Left renal pelvis (tissue), 4 donors: ENCODE measurements at places on chromosomes 6 and 20. TPM values are rescaled to one million over a fixed set of nuclear protein-coding genes. Genes with fewer than 3 reads are reported as not detected.

ETV7 gene
- polyA plus RNA-seq: 0.11 TPM

LRRC73 gene
- polyA plus RNA-seq: 0.25 TPM

KCNQ2 gene
- polyA plus RNA-seq: 1.9 TPM

IPCEF1 gene
- polyA plus RNA-seq: 3.1 TPM

IL20RA gene
- 1.6 TPM for polyA plus RNA-seq

TCP11 gene
- 1.6 TPM for polyA plus RNA-seq

SNAP25 gene
- polyA plus RNA-seq: 9.6 TPM

SPATA25 gene
- polyA plus RNA-seq: 7.8 TPM

TFAP2D gene
- polyA plus RNA-seq: not detected

EYA2 gene
- 1.8 TPM for polyA plus RNA-seq

GRCh38 chr20:60052322-60052721, 94.1 kb downstream of the CDH26 start:
- no peak for DNase-seq

GRCh38 chr6:116265041-116265829, 11.4 kb upstream of the TSPYL4 start:
- no peak for DNase-seq

GRCh38 chr6:44655412-44656342, 268.2 kb downstream of the CDC5L start:
- peak; percentile 46 for DNase-seq

DNA sequence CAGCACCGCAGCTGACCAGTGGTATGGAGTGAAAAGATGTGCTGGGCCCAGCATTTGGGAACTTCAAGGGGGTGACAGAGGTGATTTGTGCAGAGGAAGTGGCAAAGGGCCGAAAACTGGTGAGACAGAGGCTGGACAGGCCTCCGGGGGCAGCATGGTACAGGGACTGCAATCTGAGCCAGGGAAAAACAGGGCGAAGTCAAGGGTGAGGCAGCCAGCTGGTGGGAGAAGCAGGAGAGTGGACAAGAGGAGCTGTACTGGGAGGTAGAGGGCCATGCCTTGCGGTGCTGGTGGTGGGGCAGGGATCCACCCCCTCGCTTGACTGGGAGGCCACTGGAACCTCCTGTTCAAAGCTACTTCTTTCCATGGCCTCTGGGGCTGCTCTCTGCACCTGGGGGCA, 7.3 kb upstream of the GFRA4 start:
- peak; percentile 40 for DNase-seq

DNA sequence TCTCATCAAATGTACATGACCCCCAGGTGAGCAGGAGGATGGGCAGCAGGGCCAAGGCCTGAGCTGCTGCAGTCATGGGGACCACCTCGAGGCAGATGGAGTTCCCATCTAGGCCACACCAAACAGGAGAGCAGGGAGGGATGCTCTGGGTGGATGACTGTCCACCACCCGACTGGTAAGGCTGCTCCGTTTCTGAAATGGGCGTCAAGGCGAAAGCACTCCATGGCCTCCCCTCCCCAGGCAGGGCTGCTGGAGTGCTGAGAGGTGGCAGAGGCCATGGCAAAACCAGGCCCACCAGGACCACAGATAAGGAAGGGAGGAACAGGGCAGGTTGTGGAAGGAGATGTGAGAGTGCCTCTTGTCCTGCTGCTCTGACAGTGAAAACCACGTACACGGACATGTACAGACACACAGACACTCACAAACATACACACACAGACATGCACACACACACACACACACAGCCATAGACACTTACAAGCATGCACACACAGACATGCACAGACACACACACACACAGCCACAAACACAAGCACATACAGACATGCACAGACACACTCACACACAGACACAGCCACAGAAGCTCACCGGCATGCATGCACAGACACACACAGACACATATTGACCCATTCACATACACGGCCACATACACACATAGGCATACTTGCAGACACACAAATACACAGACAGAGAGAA, 93.2 kb downstream of the PSMG4 start:
- no peak for DNase-seq

DNA sequence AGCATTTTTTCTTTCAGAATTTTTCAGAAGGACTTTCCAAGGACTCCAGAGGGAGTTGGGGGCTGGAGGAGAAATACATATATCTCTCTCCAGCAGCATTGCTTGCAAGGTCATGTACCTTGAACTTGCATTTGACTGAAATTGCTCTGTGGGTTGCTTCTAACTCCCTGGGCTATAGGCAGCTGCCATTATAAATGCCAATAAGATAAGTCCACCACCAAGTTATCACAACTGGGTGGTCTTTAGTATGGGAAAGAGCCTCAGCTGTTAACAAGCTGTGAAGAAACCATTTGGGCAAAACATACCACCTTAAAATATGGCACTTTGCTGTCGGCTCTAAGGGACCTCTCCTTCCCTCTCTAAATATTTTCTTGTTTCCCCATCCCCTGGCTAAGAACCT, 20.9 kb upstream of the CITED2 start:
- no peak for DNase-seq

DNA sequence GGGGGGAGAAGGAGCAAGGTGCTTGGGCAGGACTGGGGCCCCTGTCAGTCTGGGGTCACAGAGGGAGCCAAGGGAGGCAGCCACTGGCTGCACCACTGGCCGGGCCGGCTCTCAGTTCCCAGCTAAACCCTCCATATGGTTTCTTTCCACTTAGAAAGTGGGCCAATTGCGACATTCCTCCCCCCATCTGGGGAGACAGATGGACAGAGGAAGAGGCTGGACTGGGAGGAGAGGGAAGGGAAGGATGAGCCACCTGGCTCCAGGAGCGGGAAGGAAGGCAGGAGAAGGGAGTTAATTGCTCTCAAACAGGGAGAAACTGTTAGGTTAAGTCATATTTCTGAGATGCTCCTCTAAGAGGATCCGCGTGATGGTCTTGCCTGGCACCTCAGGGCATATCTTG, 82.2 kb downstream of the GRM4 start:
- DNase-seq: no peak

DNA sequence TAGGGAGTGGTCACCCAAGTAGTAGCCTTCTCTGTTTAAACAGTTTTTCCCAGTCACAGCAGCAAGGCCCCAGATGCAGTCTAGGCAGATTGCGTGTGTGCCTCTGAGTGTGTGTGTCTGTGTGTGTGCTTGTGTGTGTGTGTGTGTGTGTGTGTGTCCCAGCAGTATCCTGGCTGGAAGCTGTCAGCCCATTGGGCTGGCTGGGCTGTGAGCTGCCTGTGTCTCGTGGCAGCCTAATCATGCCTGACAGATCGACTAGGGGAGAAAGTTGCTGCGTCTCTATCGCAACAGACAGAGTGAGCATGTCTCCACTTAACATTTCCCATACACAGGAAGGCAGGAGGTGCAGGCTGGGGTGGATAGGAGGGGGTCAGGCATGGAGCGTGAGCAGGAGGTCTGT, 42.9 kb upstream of the LRFN2 start:
- DNase-seq: no peak

DNA sequence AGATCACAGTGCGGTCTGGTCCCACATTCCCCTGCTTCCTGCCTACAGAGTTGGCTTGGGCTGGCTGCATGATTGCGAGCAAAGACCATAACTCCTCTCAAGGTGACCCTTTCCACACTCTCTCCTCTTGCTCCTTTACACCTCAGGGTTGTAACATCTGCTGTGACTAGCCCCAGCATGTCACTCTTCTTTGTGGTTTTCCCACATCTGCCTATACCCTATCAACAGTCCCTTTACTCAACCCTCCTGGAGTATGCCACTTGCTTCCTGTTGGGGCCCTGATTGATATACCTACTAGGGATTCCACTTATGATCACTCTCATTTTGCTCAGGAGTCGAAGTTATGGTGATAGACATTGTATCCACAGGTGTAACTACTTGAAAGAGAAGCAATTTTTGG, 58.9 kb upstream of the SGK1 start:
- DNase-seq: no peak

GRCh38 chr20:46202766-46203509, 84.8 kb downstream of the CD40 start:
- DNase-seq: no peak

DNA sequence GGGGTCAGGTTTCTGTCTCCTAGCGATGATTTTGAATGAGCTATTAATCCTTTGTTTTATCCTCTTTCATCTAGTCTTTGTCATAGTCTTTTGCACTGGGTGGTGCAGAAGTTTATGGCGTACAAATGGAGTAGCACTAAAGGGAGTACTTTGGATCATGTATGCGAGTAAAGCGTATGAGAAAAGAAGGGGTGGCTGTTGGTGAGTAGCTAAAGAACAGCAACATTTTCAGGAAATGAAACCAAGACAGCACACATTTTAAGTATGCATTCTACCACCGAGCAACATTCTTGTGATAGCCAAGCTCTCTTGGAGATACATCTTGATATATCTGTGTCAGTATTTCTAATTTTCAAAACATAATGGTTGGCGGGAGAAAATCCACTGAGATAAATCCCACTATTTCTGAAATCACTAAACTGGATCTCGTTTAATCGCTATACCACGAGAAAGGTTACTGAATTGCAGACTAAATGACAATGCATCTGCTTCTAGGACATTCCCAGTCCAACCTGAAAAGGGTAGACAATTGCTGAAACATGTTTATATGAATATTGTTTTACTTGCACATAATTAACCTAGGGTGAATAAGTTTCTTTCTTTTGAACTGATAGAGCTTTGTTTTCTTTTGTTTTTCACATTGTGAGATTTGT, 196.1 kb downstream of the TRIM27 start:
- DNase-seq: no peak

DNA sequence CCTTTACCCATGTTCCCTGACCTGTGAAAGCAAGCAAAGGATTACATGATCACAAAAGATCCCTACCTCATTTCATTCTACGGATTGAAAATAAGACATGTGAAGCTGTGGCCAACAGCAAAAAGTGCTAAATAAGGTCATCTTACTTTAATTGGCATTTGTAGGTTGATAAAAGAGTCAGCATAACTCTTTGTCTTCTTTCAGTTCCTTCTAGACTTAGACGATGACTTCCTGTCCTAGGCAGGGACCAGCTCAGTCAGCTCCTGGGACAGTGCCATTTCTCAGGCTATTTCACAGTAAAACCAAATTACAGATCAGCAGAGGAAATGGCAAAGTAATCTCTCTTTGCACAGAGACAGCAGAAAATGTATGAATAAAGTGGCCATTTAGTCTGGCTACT, 480.7 kb downstream of the RFPL4B start:
- no peak for DNase-seq
